ENCODE measurements at places on chromosomes 5 and 9.

GRCh38 chr9:75360252-75360651 is 271.9 kb downstream of the OSTF1 start:
- no peak for DNase-seq

DNA sequence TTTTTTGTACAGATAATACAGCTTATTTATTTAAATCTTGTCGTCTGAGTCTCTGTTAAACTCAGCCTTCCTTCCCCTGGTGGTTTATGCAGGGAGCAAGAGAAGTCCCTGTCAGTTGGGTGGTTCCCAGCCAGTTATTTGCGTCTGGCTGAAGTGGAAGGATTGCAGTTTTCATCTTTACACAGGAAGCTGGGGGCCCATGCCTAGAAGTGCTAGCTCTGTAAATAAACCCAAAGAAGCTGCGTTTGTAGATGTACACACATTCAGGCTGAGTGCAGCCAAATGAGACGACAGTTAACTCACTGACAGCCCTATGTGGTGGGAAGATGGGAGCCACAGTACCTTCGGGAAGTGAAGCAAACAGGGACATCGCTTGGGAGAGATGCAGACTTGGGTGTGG is 122.1 kb downstream of the SAXO1 start:
- DNase-seq, result no peak

GRCh38 chr9:103755986-103756385 is 338.1 kb upstream of the SMC2 start:
- DNase-seq, result no peak

GRCh38 chr5:36717131-36717695 is 110.8 kb downstream of the SLC1A3 start:
- no peak for DNase-seq

DNA sequence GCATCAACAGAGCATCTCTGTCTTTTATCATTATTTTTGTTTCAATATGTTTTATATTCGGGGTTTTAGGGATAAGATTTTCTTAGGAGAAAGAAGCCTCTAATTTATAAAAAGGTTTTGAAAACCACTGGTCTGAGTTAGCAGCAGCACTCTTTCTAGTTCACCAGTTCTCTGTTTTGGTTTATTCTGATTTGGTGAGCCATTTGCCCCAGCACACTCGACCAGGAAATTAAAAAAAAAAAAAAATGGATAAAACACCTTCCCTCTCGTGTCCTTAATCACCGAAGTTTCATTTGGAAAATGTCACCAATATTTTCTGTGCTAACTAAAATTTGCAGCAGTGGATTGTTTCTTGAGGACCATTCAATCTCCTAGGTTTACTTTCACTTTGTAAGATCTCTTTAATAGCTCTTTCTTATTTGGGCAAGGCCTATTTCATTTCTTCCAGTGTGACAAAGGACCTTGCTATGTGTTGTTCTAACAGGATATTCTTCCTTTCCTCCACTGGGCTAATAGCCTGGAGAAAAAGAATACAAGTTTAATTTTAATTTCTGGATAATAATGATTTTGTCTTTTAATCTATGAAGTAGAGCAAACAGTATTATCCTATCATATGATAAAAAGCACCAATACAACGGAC is 57.8 kb upstream of the ANXA1 start:
- no peak for DNase-seq

DNA sequence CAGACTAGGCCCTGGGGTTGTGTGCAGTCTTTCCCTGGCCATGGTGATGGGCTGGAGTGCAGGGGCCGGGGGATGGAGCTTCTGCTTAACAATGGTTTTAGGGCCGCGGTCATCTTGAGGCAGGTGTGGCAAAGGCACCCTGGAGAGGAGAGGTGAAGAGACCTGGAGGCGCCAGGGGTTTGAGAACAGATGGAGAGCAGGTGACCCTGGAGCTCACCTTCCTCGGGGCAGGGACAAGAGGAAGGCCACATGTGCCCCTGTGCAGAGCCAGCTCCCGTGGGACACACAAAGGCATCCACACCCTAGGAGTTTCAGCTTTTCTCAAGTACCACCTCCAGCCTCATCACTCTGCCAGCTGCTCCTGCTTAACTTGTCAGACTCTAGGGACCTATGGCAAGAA is 46.4 kb upstream of the SH3GL2 start:
- DNase-seq, result no peak

DNA sequence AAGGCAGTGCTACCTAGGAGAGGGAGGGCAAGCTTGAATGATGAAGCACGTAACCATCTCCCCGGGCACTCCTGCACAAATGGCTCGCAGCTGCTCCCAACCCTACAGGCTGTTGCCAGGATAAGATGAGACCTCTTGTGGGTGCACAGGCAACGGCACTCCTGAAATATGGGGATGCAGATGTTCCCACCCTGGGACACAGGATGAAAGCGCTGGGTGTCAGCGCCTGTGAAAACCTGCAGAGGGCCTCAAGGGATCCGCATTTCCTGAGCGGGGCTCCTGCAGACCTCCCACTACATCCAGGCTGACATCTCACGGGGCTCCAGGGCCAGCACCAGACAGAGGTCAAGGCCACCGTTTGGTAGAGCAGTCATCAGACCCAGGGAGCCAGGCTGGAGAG is 60.7 kb downstream of the SMIM23 start:
- no peak for DNase-seq

GRCh38 chr5:59832577-59833301 is 60.8 kb downstream of the PDE4D start:
- DNase-seq, result no peak

GRCh38 chr5:179303451-179304200 is 41.6 kb downstream of the ADAMTS2 start:
- DNase-seq, result no peak

DNA sequence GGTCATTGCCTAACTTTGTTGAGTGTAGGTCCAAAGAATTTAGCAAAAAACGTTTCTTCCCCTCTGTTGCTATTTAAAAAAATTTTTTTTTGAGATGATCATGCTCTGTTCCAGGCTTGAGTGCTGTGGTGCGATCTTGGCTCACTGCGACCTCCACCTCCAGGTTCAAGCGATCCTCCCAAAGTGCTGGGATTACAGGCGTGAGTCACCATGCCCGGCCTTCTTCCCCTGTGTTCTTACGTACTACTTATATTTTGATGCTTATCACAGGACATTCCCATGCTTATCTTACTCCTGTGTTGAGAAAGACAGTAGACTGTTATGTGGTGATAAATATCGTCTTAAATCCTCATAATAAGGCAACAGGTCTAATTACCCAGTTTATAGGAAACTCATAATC is 2.5 kb downstream of the ACER2 start:
- DNase-seq, result no peak

DNA sequence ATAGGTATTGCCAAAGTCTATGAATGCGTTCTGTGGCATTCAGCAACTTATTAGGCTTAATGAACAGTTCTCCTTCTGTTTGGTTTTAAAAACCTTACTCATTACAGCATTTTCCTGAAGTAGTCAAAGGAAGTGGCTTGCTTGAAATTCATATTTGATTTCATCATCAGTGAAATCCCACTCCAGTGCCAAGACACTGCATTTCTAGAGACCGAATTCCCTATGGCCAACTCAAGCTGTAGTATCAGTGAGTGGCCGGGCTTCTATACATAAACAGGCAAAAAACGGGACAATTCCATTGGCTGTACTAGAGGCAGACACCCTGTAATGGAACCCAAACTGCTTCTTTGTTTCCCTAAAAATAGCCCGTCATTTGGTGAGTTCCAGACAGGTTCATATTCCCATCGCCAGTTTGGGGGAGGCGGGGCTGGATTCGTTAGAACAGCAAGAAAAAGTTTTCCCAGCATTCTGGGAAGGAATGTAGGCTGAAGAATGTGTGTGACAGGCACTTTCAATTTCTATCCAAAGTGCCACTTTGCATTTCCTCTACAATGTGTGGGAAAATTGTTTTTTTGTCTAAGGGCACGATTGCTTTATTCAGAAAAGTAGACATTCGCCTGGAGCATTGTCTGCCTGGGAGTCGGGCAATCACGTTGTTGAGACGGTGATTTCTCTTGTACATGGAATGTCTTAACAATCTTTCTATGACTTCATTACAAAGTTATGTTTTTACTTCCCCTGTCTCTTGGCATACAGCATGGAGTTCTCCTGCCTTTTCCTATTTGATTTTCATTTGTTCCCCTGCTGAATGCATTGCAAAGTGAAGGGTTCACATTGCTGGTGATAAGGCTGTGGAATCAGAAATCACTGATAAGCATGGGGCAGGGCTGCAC is 141.8 kb upstream of the MAST4 start:
- no peak for DNase-seq

- no peak for DNase-seq
Measured at GRCh38 chr9:113356686-113357292, 7.4 kb downstream of the BSPRY start.

GRCh38 chr5:17267106-17267505 is 49.7 kb downstream of the BASP1 start:
- no peak for DNase-seq

DNA sequence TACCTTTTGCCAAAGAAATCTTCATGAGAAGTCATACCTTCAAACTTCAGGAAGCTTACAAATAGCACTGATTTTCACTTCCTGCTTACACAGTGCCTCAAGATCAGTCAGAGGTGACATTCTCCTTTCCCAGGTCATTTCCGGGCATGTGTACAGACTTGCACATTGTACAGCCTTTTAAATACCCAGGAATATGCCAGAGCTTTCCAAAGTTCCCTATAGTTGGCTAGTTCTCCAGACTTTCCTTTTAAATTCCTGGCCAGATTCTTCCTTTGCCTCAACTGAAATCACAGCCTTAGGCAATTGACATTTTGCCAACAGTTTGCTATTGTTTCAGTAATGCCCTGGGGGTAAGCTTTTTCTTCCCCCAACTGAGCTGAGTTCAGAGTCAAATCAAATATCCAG is 47.2 kb downstream of the RFX3 start:
- no peak for DNase-seq

- no peak for DNase-seq
Measured at GRCh38 chr5:98461485-98461884, 312.0 kb upstream of the RGMB start.

GRCh38 chr5:27639005-27639612 is 600.7 kb upstream of the CDH9 start:
- DNase-seq, result no peak

GRCh38 chr5:170267431-170268152 is 30.0 kb downstream of the LCP2 start:
- DNase-seq, result peak; percentile 18

GRCh38 chr5:171632616-171633015 is 153.0 kb upstream of the SMIM23 start:
- DNase-seq, result no peak

DNA sequence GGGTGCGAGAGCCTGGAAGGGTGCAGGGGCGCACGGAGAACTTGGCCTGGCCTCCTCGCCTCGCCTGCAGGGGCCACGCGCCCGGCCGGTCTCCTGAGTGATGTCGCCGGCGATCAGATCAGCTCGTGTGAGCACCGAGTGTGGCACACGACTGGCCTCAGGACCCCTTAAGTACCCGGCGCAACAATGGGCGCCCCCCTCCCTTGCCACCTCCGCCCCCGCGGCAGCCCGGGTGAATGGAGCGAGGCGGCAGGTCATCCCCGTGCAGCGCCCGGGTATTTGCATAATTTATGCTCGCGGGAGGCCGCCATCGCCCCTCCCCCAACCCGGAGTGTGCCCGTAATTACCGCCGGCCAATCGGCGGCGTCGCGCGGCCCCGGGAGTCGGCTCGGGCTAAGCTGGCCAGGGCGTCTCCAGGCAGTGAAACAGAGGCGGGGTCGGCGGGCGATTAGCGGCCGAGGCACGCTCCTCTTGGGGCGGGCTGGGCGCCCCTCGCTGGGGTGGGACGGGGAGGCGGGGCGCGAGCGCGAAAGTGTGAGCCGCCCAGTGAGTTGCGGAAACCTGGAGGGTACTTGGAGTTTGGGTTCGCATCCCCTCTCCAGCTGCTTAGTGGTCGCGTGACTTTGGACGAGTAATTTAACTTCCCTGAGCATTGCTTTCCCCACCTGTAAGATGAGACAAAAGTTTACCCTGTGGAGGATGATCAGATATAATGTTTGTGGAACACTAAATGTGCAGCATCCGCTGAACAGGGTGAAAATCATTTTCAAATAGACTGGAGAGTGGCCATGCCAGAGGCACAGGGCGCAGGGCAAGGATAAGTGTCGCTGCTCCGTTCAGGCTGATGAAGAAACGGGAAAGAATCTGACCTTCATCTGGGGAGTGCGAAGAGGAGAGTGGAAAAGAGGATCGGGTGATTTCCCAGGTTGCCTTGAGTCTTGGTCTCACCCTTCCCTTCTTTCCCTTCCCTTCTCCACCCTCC is at the start of gene NEUROG1:
Gene NEUROG1 (minus strand): TSS at position 145 of the 982 bp plus-strand sequence. CDS start 274 bp downstream, outside the sequence.
- DNase-seq, result no peak

DNA sequence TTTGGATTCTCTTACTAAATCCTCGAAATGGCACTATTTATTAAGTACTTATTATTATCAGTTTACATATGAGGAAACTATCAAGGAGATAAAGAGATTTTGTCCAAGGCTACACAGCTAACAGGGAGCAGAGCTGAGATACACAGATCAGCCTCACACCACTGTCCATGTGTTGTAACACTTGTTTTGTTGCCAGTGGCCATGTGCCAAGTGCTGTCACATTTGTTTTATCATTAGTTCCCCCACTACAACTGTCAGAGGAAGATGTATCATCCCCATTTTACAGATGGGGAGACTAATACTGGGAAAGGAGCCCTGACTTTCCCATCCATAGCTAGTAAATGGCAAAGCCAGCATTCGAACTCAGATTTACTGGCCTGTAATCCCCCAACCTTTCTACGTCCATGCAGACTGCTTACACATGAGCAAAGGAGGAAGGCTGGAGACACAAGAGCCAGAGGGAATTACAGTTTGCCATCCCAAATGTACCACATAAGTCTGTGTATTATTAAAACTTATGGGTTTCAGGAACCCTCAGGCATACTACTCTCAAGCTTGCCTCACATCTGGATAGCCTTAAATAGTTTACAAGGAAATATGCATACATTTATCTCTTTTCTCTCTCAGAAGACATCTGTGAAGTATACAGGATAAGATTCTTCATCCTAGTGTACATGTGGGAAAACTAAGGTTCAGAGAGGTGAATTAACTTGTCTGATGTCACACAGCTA is 25.1 kb downstream of the PAPPA start:
- DNase-seq, result no peak

DNA sequence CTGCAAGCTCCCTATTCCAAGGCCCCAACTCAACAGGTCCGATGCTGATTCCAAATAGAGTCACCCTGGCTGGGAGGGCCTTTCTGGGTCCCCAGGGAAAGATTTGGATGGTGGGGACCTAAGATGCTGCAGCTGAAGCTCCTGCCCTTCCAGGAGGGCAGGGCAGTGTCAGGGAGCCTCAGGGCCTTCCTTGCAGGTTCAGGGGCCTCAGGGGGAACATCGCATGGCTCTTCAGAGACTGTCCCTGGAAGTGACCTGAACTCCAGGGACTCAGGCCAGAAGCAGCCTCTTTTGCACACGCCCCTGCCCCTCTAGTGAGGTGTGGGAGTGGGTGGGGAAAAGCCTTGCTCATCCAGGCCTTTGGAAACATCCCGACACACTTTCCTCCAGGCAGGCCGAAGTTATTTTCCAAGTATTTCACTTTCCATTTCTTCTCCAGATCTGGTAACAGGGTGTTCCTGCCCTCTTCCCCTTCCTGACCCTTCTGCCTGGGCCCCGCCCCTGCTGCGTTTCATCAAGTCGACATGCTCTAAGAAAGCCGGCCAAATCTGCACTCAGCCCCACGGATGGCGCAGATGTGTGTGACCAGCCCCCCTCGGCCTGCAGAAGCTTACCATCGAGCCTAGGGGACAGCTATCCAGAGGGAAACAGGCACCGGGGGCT is 159.5 kb downstream of the FGF18 start:
- no peak for DNase-seq

Measured in GM04504 (cell line).